ENCODE measurements at places on chromosomes 1 and 21. TPM values are rescaled to one million over a fixed set of nuclear protein-coding genes. Genes with fewer than 3 reads are reported as not detected.

DNA sequence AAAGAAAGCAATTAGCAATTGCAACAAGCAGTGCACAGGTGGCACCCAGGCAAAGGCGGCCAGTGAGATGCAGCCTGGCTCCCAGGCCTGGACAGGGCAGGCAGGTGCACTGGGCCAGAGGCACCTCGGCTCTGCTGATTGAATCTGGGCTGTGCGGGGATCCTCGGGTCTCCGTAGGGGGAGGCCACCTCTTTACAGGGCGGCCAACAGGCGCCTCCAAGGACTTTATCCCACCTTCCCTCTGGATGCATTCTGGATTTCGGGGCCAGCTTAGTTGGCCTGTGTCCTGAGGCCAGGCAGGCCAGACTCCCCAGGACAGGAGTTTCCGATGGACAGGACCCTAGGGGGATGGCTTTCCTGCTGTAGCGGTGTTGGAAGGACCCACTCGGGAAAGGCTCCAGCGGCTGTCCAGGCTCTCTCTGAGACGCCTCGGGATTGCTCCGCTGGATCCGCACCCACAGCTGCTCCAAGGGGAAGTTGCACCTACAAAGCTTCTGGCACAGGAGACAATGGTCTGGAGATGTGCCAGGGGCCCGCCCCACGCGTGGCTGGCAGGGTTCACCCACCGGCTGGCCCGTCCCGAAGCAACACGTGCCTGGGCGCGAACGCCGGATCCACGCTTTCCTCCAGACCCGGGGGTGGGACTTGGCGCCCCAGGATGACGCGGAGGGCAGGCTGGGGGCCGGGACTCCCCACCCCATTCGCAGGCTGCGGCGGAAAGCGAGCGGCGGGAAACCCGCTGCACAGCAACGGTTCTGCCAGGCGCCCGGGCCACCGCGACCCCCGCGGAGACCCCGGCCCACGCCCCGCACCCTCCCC lies 810 bp downstream of the SLC19A1 start:
- DNase-seq, result peak; percentile 24

GOLT1A gene
- not detected for total RNA-seq

DNA sequence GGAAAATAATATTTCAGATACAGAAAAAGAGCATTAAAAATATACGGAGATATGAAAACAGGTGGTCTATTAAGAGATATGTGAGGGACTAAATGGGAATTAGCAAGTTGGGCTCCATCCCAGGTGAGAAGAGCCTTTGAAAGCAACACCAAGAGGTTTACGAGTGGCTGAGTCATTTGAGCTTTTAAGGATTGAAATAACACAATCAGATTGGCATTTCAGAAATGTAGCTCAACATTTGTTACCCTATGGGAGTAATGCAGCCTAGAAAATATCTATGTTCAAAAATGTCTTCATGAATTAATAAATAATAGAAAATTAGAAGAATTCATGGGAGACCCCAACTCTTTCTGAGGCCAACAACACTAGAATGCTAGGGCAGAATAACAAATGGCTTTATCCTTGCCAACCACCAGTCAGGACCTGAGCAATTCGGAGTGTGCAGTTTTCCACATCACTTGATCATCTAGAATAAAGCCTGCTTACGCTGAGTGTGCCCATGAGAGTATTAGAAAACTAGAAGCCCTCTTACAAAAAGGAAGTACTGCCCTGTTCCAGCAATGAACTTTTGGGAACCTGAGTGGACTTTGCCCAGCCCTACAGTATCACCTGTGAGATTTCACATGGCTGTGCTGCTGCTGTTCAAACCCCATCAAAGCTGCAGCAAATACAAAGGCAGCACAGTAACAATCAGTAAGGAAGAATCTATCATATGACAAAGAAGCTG lies 538.0 kb upstream of the CAMK1G start:
- DNase-seq, result no peak

DNA sequence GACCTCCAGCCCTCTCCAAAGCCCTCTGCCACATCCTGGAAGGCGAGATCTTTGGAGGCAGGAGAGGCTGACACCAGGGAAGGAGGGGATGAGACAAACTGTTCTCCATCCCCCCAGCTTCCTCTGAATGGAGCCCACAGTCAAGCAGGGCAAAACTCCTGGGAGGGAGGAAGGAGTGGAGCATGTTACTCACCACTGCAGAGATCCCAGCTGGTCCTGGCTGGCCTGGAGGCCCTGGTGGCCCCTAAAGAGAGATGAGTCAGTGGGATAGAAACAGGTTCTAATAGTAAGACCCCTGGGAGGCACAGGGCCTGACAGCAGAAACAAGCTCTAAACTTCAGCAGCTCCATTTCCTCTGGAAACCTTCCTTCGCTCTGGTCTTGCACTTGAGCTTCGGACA lies 14.0 kb upstream of the PEF1 start:
- DNase-seq, result no peak

- DNase-seq, result no peak
These were observed 472.0 kb downstream of the CAMTA1 start for GRCh38 chr1:7257225-7257624.

GRCh38 chr1:158049853-158050252 lies 56.4 kb downstream of the KIRREL1 start:
- no peak for DNase-seq

DNA sequence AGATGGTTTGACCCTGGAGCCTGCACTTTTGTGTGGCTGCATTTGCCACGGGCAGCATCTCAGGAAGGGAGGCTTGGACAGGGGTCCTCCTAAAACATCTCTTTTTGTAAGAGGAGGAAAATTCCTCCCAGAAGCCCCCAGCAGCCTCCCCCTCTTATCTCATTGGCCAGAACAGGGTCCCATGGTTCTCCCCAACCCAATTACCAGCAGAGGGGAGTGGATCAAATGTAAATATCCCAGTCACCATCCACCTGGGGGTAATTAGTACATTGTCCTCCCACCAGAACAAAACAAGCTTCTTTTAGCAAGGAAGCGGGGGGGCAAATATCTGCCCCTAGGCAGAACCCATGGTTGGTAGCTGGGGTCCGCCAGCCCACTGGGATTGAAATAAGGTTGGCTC lies 44.7 kb upstream of the TENT5B start:
- DNase-seq, result no peak

- DNase-seq, result no peak
These were observed 75.5 kb downstream of the KAZN start for GRCh38 chr1:14674030-14674429.

CD247 gene
- 0.77 TPM for total RNA-seq

GRCh38 chr1:246218686-246219085 lies 288.4 kb downstream of the SMYD3 start:
- no peak for DNase-seq

DNA sequence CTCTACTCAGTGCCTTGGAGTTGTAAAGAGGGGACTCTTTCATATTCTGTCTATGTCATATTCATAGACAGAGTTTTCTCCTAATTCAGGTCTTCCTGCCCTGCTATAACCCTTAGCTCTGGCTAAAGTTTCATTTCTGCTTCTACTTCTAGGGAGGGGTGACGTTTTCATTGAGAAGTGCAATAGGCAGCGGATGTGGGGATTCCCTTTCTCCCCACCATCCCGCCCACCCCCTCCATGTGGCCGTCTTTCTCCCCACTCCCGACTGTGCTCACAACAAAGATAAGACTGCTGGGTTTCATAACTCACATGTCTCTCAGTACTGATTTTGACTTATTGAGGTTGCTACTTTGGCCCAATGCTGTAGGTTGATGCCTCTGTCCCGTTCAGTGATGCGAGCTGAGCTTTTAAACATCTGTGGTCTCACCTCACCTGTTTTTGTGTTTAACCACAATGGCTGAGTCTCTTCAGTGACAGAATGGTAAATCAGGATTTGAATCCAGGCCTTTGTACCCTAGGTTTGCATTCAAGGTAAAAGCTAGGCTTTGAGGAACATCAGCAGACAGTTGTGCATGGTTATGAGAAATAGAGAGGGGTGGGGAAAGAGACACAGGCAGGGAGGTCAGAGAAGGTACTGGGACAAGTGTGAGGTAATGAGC lies 7.8 kb upstream of the KIF14 start:
- DNase-seq, result no peak

DNA sequence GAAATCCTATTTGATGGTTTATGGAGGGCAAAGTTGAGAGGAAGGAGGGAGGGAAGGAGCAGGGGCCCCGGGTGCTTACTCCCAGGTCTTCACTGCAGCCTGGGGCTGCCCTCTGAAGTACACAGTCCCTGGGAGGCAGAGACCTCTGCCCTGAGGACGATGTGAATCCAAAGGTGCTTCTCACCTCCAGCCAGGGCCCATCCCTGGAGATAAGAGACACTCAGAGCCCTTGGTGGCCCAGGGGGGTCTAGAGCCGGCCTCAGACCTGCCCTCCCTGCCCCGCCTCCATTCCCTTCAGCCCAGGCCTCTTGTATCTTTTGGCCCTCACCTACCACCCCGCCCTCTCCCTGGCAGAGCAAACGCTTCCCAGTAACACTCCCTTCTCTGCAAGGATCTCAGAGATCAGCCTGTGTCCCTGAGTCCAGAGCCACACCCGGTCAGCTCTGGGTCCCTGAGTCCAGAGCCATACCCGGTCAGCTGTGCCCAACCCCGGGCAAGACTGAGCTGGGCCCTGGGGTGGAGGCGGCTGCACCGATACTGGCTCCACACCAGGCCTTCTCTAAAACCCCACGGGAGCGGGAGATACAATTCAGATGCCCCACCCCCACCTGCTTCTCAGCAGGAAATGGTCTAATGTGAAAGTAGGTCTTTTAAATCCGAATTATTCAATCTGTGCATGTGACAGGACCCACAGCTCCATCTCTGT lies 3.6 kb upstream of the GNB1 start:
- DNase-seq, result no peak

SYT6 gene
- total RNA-seq, result 0.13 TPM

TMPRSS3 gene
- 0.34 TPM for total RNA-seq

- peak; percentile 2 for DNase-seq
These were observed 552.3 kb downstream of the NUF2 start for GRCh38 chr1:163874070-163874469.

Measured in SK-MEL-5 (cell line).